GM18507 (cell line): ENCODE measurements at places on chromosomes 1 and 21.

GRCh38 chr1:244730153-244730933 is 77.4 kb downstream of the DESI2 start:
- no peak for DNase-seq

DNA sequence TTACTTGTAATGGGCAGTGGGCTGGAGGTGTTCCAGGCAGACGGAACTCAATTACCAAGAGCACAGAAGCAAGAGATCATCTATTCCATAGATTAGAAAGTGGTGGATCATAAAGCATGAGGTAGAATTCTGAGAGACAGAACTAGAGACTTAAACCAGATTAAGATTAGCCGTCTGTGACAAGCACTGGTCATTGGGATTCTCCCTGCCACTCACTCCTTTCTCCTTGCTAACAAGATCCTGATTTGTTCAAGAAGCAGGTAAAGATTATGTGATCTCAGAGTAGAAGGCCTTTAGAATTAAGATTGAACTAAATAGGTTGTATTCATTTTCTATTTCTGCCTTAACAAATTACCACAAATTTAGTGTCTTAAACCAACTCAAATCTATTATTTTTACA is 1.5 kb upstream of the HSPA13 start:
- DNase-seq, result no peak

DNA sequence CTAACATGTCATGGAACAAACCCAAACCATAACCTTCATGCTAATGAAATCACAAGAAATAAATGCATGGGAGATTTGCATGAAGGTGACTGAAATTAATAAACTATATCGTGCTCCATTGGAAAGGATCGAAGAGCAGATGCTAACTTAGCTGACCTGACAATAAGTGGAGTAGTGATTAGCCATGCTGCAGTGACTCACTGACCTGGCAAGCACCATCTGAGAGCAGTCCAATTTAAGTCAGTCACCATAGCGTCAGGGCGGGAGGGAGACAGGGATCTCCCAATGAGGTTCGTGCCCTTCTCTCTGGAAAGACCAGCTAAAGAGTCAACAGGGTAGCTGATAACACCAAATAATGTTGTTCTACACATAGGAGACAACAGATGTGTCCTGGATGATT is 21.5 kb downstream of the OLIG2 start:
- DNase-seq, result no peak

DNA sequence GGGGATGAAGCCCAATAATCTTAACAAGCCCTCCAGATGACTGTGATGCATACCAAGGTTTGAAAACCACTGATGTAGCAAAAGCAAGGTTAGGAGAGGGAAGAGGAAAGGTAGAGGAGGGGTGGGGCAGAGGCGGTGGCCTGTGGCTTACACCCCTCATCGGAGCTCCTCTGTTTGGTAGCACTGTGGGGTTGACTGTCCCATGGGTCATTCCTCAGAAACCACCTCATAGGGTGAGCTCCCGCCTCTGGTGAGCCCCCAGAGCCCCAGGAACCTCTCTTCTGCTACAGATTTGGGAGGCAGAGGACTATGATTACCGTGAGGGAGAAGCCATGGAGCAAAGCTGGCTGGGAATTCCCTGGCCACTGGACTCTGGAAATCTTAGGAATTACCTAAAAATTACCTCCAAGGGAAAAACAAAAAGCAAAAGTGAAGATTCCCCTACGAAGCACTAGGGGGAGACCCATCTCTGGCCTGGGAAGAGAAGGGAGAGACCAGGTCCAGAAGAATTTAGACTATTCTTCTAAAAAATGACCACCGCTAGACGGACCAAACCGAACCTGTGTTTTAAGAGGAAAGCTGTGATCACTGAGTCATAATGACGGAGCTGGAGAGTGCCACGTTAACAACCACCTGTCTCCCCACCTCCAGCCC is 1.5 kb upstream of the RASSF5 start:
- DNase-seq, result no peak

DNA sequence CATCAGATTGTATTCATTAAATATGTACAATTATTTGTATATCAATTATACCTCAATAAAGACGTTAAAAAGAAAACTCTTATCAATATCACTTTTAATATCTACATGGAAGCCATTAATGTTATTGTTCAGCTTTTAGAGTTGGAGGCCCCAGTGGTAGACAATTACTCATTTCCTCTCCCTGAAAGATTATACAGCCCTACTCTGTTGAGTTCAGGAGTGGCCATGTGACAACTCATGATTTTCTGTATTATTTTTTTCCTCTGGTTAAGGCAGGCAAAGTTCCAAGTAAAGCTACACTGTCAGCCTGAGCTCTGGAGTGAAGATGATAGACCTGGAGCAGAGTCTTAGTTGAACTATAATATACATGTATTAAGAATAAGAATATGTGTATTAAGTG is 247.9 kb upstream of the B3GALT2 start:
- no peak for DNase-seq

- DNase-seq, result no peak
These were observed 166.9 kb downstream of the IER5 start for GRCh38 chr1:181255270-181255929.

DNA sequence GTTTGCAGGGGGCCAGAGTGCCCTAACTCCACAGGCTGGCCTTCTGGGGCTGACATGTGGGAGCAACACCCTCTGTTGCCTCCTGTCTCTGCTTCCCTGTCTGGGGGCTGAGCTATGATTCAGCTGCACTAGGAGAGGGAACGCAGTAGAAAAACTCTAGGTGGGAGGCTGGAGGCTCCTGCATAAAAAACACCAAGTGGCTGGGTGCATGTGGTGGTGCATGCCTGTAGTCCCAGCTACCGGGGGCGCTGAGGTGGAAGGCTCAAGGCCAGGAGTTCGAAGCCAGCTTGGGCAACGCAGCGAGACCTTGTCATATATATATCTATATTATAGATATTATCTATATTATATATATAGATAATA is 5.6 kb downstream of the KIF17 start:
- DNase-seq, result no peak

DNA sequence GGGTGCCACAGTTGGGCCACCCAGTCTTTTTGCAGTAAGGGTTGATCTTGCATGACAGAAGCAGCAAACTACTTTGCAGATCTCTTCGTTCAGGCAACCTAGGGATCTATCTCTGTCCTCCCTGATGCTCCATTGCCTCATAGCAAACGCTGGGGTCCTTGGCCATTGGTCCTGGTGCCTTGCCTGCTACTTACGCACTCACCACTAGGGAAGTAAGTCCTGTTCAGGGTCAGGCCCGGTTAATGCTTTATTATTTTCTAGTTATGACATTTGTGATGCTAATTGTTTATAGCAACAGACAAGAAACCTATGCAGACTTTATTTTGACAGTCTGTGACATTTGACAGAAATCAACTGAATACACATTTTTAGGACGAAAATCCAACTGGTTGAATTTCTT is 326.5 kb upstream of the FMN2 start:
- DNase-seq, result no peak

DNA sequence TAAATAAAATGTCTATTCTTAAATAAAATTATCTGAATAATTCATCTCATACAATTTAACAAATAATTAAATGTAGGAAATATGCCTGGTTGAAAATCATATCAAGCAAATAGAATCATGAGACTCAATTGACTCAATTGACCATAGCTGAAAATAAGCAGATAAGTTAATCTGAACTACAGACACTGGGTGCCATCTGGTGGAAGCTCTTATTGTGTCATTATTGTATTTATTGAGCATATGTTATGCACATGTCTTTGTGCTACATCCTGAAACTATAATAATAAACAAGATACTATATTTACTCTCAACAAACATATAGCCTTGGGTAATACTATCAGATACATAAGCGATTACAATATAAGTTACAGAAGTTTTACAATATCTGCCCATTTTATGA is 41.0 kb downstream of the BRINP3 start:
- no peak for DNase-seq

DNA sequence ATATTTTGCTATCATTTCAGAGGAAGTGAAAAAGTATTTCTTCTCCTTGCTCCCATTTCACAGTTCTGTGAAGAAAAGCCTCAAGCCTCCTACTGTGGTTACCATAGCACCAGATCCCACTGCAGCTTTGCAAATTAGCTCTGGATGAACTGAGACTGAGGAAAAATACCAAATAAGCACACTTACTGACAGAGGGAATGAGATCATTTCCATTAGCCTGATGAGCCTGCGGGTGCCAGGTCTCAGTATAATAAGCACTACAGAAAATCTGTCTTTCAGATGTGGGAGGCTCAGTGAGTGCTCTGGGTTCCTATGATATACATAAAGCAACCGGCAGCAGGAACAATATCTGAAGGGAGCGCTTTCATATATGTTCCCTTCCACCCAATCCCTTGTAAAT is 21.4 kb downstream of the XKR8 start:
- DNase-seq, result no peak

- no peak for DNase-seq
These were observed 28.4 kb downstream of the PARK7 start for GRCh38 chr1:7989762-7990428.

DNA sequence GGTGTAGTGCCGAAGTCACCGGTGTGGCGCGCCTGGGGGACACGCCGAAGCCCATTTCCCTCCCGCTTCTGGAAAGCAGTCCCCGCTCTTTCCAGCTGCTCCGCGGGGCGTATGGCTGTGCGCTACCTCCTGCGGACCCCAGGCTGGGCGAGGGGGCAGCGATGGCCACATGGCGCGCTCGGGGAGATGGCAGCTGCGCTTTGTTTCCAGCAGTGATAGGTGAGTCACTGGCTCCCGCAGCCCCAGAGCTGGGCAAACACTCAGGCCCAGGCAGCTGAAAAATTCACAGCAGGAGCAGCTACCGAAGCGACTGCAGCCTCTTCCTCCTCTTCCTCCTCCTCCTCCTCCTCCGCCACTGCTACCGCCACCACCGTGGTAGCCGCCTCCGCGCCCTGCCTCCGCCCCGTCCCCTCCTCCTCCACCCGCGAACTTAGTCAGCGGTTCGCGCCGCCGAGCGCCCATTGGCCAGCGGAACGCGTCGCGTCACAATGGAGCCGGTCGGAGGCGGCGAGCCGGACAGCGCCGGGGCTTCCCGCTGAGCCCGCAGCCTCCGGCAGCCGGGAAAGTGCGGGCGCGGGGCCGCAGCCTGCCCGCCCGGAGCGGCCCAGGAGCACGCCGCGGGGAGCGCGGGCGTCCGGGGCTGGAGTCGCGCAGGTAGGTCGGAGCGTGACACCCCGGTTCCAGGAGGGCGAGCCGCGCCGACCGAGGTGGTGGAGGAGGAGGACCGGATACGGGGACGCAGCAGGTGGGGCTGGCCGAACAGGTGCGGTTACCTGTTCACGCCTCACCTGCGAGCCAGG is at the start of gene LRRC8B:
LRRC8B (plus strand) TSS at position 461 of the 800 bp plus-strand sequence. CDS start 57,822 bp downstream, outside the sequence.
- peak; percentile 78 for DNase-seq

- no peak for DNase-seq
These were observed 13.9 kb upstream of the TMEM222 start for GRCh38 chr1:27307874-27308598.

- no peak for DNase-seq
These were observed 129.9 kb downstream of the SLC30A10 start for GRCh38 chr1:219798283-219799030.

GRCh38 chr1:3809680-3810079 is 13.4 kb upstream of the LRRC47 start:
- no peak for DNase-seq

GRCh38 chr1:91278754-91279153 is 125.9 kb downstream of the HFM1 start:
- DNase-seq, result no peak

DNA sequence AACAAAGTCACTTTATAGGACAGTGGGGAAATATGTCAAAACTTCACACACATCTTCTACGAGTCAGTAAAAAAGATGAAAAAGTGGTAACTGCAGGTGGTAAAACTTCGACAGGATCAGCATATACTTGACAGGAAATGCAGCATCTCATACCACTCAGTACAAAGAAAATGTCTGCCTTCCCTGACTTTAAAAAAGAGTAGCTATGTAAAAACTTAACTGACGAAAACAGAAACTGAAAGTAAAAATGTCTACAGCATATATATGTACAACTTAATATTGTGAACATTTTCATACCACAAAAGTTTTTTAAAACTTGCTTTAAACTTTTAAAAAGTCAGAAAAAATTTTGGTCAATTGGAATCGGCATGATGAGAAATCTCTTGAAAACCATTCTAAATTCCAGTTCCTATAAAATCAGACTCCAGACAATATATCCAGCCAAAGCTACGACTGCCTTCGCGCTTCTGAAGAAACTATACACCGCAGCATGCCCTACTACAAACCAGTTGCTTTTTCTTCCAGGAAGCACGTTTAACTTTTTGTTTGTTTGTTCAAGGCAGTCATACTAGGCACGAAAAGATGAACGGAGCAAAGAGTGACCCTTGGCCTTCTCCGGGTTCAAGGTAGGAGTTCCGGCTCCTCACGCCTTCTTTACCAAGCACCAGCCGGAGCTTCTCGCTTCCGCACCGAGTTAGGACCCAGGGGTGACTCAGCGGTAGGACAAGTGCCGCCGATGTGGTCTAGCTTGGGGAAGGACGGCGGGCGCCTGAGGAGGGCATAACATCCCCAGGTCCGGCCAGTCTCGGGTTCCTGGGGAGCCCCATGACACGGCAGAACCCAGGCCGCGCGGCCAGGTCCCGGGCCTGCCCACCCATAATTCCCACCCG is 612 bp downstream of the PSMA5 start:
- peak; percentile 18 for DNase-seq

DNA sequence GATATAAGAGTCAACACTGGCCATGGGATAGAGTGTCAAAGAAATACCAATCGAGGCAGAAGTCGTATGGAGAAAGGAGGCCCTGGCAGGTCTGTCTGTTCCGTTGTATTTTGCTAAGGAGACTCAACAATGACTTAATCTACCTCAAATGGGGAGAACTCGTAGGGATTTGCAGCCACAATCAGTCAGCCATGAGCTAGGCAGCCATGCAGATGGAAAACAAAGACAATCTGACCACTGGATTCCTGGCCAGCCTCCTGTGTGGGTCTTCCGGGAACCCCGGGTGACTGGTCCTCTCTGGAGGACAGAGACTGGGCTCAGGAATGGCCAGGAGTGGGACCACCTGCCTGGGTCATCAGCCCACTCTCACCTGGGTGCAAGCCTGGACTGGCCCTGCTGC is 167.8 kb downstream of the ETS2 start:
- DNase-seq, result no peak

GRCh38 chr1:8667869-8668594 is 149.4 kb downstream of the RERE start:
- DNase-seq, result no peak

- DNase-seq, result no peak
These were observed 171.5 kb downstream of the AJAP1 start for GRCh38 chr1:4825800-4826450.

- DNase-seq, result no peak
These were observed 161.6 kb upstream of the PTBP2 start for GRCh38 chr1:96559707-96560596.

DNA sequence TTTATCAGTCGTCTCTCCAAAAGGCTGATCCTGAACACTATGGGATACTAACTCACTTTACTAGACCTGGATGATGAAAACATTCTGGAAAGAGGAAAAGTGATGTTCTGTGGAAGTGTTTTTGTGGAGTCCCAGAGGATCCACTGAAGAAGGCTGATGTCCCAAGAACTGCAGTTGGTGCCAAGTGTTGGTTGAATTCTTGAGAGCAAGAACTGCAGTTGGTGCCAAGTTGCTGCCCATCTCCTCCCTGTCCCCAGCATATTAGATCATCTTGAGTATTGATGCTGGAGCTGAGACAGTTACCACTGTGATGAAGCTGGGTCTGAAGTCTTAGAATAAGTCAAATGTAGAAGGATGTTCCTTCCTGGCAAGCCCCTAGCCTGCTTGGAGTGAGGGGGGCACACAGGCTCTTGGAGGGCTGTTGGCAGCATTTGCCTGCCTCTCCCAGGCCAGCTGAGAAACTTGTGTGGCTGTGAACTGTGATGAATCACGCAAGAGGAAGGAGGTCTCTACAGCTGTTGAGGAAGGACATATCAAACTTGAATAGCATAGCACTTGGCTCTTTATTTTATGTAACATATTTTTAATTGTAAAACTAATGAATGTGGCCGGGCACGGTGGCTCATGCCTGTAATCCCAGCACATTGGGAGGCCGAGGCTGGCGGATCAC is 48.1 kb downstream of the DNAJC6 start:
- no peak for DNase-seq
